ENCODE measurements at places on chromosomes 5 and 9. TPM values are rescaled to one million over a fixed set of nuclear protein-coding genes. Genes with fewer than 3 reads are reported as not detected.

CDH10 gene
- not detected for total RNA-seq

FCHO2 gene
- total RNA-seq = 10.9 TPM

PCDHB15 gene
- total RNA-seq = 4.0 TPM

PLAA gene
- total RNA-seq = 34.5 TPM

SHC3 gene
- 0.35 TPM for total RNA-seq

JAKMIP2 gene
- total RNA-seq = 0.24 TPM

FOXD4L5 gene
- not detected for total RNA-seq

IL17B gene
- 0.42 TPM for total RNA-seq

AQP3 gene
- 12.7 TPM for total RNA-seq

MGAT1 gene
- total RNA-seq = 133 TPM

KIF4B gene
- 0.07 TPM for total RNA-seq

GM2A gene
- 32.0 TPM for total RNA-seq

FGD3 gene
- 2.1 TPM for total RNA-seq

CAMK4 gene
- total RNA-seq = 0.79 TPM

ZNF366 gene
- total RNA-seq = 11.3 TPM

C5orf58 gene
- not detected for total RNA-seq

All from heart left ventricle (tissue), 16 donors.